Caki2 (cell line): ENCODE measurements at places on chromosomes 2 and 18. TPM values are rescaled to one million over a fixed set of nuclear protein-coding genes. Genes with fewer than 3 reads are reported as not detected.

GRCh38 chr2:45984896-45985473 is 312.2 kb upstream of the EPAS1 start:
- DNase-seq, result no peak

Gene ING5
- 31.9 and 41.0 TPM in 2 replicates for total RNA-seq

- no peak for DNase-seq
These were observed 664.7 kb downstream of the BCL11A start for GRCh38 chr2:59888706-59889105.

GRCh38 chr2:28898048-28898447 is 3.6 kb downstream of the WDR43 start:
- DNase-seq, result no peak

Gene SLC9A4
- total RNA-seq, result not detected in 2 replicates

DNA sequence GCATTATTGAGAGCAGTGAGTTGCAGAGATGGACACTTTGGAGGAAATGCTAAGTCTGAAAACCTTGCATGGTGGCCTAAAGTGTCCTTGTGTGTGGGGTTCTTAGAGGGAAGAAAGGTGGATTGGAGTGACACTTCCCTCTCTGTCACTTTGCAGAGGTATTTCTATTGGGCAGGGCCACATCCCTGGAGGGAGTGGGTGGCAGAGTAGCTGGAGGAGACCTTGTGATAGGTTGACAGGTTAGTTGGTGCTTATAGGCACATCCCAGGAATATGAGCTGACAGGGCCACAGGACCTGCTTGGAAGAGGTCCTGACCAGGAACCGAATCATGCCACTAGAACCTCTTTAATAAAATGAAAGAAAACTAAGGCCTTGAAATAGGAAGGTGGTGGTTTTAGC is 972 bp upstream of the IGFBP5 start:
- no peak for DNase-seq

- no peak for DNase-seq
These were observed 24.8 kb downstream of the SMAD4 start for GRCh38 chr18:51054764-51055163.

- DNase-seq, result no peak
These were observed 13.9 kb upstream of the THSD7B start for GRCh38 chr2:136751406-136751805.

Gene SPHKAP
- not detected in 2 replicates for total RNA-seq

Gene NT5C1B
- total RNA-seq, result not detected in 2 replicates

GRCh38 chr2:182248362-182248761 is 178.5 kb downstream of the PDE1A start:
- DNase-seq, result no peak

DNA sequence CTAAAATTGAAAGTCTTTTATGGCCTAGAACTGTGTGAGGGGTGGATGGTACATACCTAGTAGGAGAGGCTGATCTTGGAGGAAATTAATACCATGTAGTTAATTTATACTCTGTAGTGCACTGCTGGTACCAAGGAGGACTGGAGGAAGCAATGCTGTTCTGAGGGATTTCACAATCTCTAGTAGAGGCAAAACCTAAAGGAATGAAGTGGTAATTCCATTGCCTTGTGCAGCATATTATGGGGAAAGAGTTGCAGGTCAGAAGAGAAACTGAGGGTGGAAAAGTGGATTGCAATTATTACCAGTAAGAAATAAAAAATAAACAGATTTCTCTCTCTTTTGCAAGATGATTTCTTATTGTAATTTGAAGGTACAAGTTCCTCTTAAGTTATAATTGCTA is 2.2 kb downstream of the ABI2 start:
- no peak for DNase-seq

Gene COA5
- total RNA-seq, result 20.5 and 68.5 TPM in 2 replicates

DNA sequence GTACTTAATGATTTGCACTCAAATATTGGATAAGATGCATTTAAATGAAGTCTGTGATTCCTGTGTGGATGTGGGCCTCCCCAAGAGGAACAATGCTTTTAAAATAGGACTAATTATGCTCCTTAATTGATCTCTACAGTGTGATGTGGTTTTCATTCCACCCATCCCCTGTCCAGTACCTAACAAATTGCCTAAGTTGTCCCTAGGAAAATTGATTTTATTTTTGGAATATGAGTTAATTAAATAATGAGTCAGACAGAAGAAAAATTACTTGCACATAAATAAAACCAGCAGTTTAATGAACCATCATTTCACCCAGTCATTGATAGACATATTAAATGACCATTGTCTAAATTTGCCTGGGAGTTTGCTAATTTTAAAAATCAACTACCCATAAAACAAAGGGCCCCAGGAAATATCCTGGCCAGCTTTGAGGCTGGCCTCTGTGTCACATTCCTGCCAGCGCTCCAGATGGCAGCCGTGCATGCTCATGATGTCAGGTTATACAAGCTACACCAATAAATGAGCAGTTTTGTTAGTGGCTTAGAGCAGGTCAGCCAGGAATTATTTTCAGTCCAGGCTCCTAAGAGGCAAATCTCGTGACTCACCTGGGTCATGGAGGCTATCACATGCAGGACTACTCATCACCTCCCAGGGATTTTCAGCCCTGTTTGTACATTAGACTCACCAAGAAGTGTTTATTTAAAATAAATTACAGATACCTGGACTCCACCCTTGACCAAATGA is 31.9 kb downstream of the ABHD3 start:
- peak; percentile 88 for DNase-seq

DNA sequence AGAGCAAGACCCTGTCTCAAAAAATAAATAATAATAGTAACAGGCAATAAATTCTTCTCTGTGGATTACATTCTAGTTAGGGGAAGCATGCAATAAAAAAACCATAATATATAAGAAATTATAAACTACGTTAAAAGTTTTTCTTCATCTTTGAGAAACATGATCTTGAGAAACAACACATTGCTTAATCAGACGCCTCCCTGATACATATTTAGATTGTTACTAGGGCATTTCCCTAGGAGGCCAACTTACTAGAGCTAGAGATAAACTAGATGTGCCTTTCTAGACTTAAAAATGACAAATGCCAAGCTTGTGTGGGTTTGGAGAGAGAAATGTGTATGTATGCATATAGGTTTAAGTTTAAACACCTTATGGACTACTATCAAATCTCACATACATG is 76.3 kb upstream of the GALNT5 start:
- no peak for DNase-seq

DNA sequence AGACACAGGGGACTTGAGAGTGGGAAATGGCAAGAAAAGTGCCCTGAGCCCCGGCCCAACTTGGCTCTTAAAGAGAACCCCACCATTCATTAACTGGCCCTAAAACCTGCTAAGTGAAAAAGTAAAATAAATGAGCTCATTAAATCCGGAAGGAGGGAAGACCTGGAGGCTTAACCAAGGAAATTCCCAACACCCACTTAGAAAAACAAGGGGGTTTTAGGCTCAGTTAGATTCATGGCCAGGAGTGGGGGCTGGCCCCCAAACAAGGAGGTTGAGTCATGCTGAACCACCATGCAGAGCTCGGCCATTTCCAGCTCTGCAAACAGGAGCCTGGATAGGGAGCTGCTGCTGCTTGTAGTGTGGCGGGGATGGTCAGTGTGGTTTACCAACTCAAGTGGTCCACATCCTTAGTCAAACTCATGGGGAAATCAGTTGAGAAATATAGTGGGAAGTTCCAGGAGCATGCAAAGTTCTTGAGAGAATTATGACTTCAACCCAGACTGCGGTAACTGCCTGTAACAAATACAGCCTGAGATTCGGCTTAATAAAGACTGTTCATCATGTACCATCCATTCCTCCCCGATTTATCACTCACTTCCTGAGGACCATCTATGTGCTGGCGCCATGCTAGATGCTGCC is 39.7 kb upstream of the MRPL19 start:
- peak; percentile 88 for DNase-seq

Gene RAPGEF4
- total RNA-seq, result 3.3 TPM in 1 of 2 replicates, not detected in the other

DNA sequence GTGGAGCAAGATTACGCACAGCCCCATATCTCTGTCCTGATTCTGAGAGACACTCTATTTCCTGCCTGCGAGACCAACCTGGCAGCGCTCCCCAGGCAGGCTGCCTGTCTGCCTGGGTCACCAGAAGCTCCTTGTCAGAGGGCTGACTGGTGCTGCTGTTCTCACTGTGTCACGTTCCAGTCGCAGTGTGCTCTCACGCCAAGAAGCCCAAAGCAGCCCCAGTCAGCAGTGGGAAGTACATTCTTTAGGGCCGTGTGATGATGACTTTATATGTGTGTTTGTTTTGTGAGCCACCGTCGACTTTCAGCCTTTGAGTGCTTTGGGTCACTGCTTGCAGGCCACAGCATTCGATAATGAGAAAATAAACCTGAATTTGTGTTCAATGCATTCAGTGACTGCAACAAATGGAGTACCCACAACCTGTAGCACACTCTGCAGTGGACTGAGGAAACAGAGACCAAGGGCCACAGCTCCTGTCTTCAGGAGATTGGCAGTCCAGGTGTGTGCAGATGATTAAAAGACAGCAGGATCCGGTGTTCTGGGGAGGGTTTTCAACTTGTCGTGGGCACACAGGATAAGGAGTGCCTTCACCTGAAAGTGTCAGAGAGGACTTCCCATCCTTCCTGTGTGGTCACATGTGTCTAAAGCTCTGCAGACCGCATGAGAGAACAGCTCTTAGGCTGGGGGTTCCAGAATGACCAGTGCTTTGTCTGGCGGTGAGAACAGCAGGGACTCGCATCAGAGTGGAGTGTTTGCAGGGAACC is 4.8 kb downstream of the TNFRSF11A start:
- peak; percentile 68 for DNase-seq

- peak; percentile 60 for DNase-seq
These were observed 17.7 kb upstream of the RGPD4 start for GRCh38 chr2:107808959-107809358.

Gene YIPF4
- 4.7 and 17.6 TPM in 2 replicates for total RNA-seq

GRCh38 chr2:96137321-96138178 is 752 bp downstream of the ASTL start:
- no peak for DNase-seq

DNA sequence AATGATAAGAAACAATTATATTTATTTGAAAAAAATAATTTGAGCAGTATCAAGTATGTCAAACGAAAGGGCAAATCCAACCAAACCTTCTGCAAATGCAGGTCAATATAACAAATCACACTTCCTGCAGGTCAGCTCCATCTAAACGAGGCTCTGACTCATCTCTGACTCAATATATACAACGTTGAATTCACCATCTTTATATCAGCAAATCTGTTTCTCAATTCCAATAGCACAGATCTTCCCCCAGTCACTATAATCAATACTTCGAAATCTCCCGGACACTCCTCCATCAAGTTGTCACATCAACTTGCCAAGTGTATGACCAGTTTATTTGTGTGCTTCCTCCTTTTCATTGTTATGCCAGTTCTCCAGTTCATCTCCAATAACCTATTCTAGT is 388.9 kb downstream of the ZEB2 start:
- DNase-seq, result no peak

GRCh38 chr2:216715402-216715974 is 20.1 kb upstream of the IGFBP5 start:
- DNase-seq, result no peak

DNA sequence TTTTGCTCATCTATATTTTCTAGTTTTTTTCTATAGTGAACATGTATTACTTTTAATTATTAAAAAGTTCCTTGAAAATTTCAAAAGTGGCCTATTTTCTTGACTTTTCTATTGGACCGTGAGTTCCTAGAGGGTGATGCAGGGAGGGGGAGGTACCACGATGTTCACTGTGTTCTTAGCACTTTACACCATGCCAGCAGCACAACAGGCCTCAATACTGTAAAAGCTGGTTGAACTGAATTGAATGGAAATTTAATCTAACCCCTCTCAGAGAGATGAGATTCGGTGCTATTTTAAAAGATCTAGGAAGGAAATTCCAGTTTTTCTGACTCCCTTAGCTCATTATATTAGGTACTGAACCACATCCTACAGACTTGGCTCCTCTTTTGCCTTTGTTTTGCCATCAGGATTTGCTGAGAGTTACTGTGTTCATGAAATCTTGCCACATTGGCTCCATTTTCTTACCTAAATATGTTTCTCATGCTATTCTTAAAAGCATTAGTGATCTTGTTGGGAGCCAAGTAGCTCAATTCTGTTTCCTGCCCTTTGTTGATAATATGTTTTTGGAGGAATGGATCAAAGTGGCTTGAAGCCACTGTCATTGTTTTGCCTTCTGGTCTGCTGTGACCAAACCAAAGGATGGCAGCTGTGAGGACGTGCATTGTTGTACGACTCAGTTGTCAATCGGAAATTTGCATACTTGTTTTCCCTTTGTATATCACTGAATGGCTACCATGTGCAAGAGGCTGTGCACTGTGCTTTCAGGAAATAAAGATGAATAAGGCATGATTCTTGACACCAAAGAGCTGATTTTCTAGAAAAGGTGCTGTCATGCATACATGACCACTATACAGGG is 25.3 kb downstream of the MYO1B start:
- DNase-seq, result no peak

- DNase-seq, result no peak
These were observed 108.9 kb upstream of the XPO1 start for GRCh38 chr2:61647044-61647443.

GRCh38 chr2:10390369-10390801 is 57.7 kb downstream of the ODC1 start:
- no peak for DNase-seq

- no peak for DNase-seq
These were observed 83.4 kb upstream of the PPP1CB start for GRCh38 chr2:28668106-28668814.

GRCh38 chr18:46395795-46396194 is 261.2 kb downstream of the LOXHD1 start:
- DNase-seq, result no peak

- DNase-seq, result no peak
These were observed 4.3 kb downstream of the PELI1 start for GRCh38 chr2:64139956-64140355.

Gene IL1RN
- total RNA-seq, result 0.78 and 2.6 TPM in 2 replicates

Gene NYAP2
- total RNA-seq, result not detected in 2 replicates

Gene IL36B
- total RNA-seq, result not detected in 2 replicates

- no peak for DNase-seq
These were observed 34.3 kb upstream of the PIEZO2 start for GRCh38 chr18:11183637-11184036.

DNA sequence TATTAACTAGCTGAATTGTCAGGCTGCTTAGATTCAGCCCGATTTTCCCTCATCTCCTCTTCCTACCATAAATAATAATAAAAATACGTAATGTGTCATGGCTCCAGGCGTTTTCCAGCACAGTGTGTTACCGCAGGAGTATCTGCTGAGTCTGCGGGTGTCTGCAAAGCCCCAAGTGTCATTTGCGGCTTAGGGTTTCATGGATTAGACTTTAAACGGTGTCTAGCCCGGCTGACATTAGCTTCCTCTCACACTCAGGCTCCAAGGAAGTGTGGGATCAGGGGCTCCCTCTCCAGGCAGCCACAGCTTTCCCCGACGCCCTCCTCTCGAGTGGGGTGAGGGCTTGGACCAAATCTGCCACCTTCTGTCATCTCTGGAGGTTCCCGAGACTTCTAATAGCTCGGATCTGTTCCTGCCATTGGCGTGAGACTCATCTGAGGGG is 14.1 kb upstream of the HOXD1 start:
- no peak for DNase-seq

GRCh38 chr18:811182-811891 is 705 bp downstream of the YES1 start:
- no peak for DNase-seq

Gene CCDC85A
- total RNA-seq, result 0.54 and 0.70 TPM in 2 replicates

DNA sequence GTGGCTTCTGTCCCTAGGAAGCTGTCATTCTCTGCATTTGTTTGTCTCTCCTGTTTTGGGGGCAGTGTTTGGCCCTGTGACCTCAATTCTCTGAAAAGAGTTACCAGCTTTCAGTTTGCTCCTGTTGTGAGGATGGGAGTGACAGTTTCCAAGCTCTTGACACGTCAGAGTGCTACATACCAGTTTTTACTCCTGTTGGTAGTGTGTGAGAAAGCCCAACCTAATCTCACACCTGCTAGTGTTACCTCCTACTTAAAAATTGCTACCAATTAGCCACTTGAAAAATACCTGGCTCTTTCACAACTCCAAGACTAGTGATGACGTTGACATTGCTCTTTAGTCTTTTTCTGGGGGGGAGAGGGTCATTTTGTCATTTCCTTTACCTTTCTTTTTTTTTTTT is 14.1 kb downstream of the SKA1 start:
- DNase-seq, result no peak
